ENCODE measurements at places on chromosomes 11 and 22.

DNA sequence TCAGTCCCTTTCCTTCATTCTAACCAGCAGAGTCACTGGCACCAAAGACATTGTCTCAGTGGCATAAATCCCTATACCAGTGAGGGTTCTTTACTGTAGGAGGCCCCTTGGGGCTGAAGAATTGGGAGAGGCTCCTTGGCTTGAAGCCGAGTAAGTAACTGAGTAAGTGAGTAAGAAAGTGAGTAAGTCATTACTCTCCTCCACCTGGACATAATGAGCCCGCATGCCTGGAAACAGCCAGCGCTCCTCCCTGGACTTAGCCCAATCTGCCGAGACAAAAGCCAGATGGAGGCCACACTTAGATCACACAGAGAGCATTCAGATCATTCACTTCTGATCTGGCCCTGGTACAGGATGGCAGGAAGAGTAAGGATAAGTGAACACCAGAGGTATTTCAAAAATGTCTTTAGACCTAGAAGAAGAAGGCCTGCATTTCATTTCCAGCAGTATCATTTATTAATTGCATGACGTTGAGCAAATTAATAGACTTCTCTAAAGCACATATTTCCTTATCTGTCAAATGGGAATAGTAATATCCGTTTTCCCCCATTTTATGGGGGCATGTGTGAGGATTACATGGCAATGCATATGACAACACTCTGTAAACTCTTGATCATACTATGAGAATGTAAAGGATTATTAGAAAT is 8.2 kb upstream of the MICAL3 start:
- DNase-seq = no peak

GRCh38 chr22:38959590-38959989 is 2.2 kb downstream of the APOBEC3A start:
- peak; percentile 14 for DNase-seq

- no peak for DNase-seq
Observed at GRCh38 chr11:134398079-134398444, 14.0 kb downstream of the B3GAT1 start.

GRCh38 chr11:94781837-94782236 is 13.7 kb downstream of the AMOTL1 start:
- no peak for DNase-seq

GRCh38 chr22:48581205-48581766 is 1246.4 kb downstream of the BRD1 start:
- no peak for DNase-seq

GRCh38 chr11:65625628-65626342 is 10.2 kb downstream of the PCNX3 start:
- peak; percentile 62 for DNase-seq

- DNase-seq = no peak
Observed at GRCh38 chr11:123390146-123390545, 39.9 kb upstream of the GRAMD1B start.

GRCh38 chr11:86176165-86176884 is 68.2 kb upstream of the EED start:
- peak; percentile 37 for DNase-seq

DNA sequence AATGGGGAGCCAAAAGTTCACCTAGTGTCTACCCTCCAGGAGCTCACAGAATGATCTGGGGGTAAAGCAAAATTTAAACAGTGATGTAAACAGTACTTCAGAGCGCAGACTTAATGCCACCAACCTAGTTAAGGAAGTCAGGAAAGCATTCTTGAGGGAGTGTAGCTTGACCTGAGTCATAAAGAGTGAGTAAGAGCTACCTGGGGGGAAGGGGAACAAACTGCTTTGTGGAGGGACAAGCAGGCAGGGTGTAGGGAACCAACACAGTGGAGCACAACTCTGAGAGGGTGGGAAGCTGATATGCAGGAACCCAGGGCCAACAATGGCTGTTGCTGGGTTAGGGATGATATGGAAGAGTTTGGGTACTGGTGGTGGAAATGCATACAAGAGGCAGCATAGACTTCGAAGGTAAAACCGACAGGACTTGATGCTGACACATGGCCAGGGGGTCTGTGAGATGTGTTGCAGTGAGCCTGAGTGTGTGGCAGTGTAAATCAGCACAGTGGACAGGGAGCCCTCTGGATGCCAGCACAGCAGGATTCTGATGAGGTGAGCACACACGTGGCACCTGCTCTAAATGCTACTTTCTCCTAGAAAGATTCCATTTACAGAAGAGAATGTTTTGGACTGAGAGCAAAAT is 58.3 kb upstream of the CYP2D6 start:
- DNase-seq = no peak

DNA sequence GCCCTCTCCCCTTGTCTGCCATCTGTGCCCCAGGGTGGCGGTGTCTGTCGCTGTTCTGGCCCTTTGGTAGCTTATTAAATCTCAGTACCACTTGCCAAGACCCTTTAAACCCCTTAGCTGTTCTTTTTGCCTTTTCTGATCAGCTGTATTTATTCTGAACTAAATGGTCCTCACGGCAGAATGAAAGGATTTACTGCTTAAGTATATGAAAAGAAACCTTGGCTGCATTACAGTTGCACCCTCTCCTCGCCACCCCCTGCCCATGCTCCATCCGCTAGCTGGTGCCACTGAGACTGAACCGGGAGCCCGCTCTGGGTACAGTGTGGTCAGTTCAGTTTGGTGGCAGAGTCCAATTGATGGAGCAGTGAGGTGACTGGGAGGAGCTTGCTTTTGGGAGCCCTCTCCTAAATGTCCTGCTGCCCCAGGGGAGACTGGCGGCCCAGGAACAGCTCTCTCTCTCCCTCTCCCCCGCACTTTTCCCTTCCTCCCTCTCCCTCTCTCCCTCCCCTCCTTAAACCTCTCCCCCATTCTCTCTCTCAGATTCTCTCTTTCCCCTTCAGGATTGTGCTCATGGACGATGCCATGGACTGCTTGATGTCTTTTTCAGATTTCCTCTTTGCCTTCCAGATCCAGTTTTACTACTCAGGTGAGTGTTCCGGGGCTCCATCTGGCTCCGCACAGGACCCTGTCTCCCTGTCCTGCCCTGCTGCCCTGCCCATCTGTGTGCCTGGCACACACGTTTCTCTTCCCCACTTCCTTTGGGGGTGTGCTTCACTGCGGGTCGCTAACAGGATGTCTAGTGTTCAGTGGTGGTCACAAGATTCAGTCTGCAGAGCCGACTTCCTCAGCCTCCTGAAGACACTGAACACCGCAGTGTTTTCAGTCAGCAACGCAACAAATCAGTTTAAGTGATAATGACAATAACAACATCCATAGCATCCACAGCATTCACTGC is 21.8 kb downstream of the ARFGAP2 start:
- DNase-seq = peak; percentile 56

GRCh38 chr22:19454156-19454555 is 6.6 kb upstream of the C22orf39 start:
- DNase-seq = no peak

GRCh38 chr11:43819926-43820325 is 60.7 kb upstream of the ALKBH3 start:
- no peak for DNase-seq

DNA sequence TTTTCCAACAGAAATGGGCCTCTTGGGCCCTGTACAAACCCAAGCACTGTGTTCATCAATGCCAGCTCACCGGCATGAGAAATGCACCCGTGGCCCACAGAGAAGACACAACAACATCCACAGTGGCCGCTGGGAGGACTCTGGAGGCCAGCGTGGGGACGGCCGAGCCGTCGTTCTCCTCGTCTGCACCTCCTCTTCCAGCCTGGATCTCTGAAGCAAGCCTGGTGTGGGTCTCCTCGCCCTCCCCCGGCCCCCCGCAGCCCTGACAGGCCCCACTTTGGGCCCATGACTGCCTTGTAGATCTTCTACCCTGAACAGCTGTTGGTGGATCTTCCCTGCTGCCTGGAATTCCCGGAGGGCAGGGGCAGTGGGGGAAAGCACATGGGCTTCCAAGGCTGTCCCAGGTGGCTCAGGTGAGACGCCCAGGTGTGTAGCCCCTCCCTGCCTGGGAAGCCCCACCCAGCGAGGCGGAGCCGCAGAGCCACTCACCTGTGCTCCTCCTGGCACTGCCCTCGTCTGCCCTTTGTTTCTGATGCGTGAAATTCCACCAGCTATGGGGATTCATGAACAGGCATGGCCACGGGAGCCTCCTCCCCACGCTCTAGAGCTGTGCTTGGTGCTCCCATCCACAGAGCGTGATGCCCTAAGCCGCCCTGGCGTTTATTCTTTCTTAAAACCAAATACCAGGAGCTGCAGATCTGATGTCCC is 225.9 kb downstream of the BRD1 start:
- no peak for DNase-seq

DNA sequence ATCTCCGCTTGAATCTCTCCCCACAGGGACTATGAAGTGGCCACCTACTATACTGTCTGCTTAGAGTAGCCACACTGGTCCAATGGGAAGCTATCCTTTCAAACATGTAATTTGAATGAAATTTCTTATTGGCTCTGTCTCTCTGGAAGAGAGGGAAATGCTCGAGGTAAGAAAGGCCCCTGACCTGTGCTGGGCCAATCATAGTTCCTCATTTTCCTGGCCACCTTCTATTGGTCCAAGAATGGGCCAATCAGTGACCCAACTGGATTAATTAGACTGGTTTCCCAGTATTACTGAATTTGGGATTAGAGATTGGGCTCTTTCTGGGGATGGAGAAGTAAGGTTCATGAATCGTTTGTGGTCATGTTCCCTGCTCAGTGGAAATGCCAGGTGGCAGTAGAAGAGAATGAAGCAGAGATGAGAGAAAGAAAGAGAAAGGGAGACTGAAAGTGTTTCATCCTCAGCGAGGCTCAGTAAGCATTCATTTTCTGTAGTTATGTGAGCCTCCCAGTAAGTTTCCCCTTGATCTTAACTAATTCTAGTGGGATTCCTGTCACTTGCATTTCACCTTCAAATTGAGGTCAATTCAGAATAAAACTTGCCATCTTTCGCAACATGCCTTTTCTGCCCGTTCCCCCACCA is 8.4 kb upstream of the MMP20 start:
- no peak for DNase-seq

DNA sequence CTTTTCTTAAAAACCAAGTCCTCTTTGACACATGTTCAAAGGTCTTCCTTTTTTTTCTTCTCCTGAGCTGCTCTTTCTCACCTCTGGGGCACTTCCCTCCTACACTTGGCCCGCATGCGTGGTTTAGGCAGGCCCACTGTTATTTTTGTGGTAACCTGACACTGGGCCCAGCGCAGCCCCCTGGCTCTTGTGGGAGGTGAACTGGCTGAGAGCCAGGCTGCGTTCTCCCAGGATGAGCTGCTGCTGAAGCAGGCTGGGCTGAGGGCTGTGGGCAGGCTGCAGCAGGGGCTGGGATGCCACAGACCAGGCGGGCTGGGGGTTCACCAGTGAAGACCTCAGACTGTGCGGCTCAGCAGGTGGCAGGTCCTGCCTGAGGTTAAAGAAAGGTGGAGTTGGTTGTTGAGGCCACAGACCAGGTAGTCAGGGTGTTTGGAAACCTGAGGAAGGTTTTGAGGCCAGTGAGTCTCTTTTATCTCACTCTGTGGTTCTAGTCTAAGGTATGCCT is 72.4 kb downstream of the TEAD1 start:
- no peak for DNase-seq

DNA sequence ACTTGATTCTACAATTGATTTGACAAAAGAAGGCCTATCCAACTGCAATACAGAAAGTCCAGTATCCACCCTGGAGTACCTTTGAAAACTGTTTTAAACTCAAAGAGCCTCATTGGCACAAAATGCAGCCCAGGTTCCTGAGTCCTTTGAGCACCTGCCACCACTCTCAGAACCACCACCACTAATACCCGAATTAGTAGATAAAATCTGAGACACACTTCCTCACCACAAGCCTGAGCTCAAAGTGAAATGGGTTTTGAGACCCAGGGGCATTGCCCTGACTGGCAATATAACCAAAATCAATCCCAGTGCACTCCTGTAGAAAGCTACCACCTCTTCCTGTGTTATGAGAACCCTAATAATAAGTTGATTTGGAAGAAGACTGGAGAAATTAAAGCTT is 215.7 kb downstream of the CSNK2A3 start:
- DNase-seq = no peak

GRCh38 chr11:126929179-126930061 is 71.2 kb downstream of the KIRREL3 start:
- no peak for DNase-seq

- no peak for DNase-seq
Observed at GRCh38 chr11:73095613-73096012, 46.5 kb downstream of the FCHSD2 start.

Data from activated CD4-positive, alpha-beta T cell treated with anti-CD3 and anti-CD28 coated beads, Interleukin-2, amount 10 ng/mL, durations not matched to agents 7 days and 5 days (primary cell).